ENCODE measurements at places on chromosomes 7 and 10.

GRCh38 chr7:41002741-41003610 lies 699.9 kb downstream of the INHBA start:
- DNase-seq, result peak; percentile 61

- DNase-seq, result no peak
Observed at GRCh38 chr10:58318346-58318745, 16.5 kb upstream of the UBE2D1 start.

- peak; percentile 15 for DNase-seq
Observed at GRCh38 chr10:119189811-119190282, 11.2 kb upstream of the PRDX3 start.

DNA sequence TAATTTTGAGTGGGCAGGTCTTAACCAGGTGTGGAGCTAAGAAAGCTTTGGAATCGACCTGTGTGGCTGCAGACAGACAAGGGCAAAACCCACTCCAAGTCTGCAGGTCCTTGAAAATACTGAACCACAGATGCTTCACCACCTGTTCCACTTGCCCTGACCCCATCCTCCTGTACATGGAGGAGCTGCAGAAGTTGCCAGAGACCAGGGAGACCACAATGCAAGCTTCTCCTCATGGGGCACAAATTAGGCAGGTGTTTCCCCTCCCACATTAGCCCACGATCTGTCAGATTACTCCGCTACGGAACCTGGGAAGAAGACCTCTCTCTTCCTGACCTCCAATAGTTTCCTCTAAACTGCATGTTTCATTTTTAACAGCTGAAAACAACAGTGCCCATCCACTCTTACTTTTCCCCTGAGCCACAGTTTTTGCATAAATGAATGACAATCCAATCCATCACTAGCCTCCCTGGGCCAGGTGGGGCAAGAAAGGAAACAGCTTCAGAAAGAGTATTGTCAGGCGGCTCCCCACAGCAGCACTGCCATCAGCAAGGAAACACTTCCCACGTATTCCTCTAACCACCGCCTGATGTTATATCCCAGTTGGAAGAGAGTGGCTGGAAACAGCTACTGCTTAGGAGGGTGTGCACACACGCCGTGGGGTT lies 141.6 kb downstream of the PRKAG2 start:
- no peak for DNase-seq

GRCh38 chr7:85765698-85766298 lies 578.9 kb upstream of the SEMA3D start:
- DNase-seq, result no peak

DNA sequence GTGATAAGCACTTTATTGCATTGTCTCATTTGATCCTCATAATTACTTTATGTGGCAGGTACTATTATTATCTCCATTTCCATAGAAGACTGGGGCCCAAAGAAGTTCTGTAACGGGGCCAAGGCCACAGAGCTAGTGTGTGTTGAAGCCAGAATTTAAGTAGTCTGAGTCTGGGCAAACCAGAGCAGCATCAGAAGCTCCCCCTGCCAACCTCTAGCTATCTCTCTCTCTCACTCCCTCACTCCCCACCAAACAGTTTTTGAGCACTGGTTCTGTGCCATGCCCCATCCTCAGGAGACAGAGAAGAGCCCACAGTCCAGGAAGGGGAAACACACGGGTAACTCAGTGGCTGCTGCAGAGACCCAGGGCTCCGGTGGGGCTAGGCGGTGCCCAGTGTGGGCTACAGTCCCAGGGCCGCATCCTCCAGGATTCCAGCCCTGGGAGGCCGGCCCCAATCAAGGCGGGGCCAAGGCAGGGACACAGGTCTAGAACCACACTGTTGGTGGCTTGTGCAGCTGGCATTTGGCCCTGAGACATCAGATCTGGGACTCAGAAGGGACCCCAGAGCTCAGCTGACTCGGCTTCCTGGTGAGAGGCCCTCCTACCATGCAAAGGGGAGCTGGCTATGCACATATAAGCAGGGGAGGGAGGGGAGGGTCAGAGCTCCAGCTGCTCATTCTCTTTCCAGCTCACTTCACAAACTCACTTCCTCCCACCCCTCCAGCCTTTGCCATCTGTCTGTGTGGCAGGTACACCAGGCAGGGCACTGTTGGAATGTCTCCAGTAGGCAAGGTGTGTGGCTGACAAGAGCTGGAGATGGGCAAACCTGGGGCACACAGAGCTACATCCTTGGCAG lies 34.4 kb downstream of the COL13A1 start:
- no peak for DNase-seq

DNA sequence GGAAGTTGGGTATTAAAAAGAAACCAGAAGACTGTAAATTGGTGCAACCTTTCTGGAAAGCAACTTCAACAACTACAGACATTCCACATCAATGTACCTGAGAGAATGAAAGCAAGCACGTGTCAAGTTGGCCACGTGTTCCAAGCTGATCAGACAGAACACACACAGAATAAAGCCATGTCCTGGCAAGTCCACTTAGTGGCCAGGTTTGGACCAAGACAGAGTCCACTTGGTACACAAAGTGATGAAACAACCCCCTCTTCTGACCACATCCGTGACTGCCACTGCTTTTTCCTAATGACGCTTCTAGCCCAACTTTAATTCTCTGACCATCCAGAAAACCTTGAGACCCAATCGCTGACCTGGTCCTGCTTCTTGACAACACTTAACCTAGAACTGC lies 109.4 kb downstream of the ABLIM1 start:
- no peak for DNase-seq

- no peak for DNase-seq
Observed at GRCh38 chr7:95441042-95441823, 6.4 kb upstream of the PON2 start.

DNA sequence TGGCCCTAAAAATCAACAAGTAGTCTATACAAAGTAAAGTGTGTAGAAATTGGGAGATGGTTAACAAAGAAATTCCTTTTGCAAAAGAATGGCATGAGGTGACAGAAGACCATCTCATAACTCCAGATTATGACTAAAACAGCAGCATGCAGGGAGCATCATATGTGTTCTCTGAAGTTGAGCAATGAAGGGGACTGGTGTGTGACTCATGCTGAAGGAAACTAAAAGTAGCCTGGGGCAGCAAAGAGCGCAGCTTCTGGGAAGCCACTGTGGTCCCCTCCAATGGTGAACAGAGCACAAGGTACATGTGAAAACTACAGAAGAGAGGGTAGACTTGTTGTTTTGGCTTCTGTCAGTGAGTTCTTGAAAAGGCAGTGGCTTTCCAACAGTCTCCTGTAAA lies 133.4 kb downstream of the MACC1 start:
- DNase-seq, result peak; percentile 70

- DNase-seq, result peak; percentile 39
Observed at GRCh38 chr7:137895301-137896221, 48.8 kb upstream of the DGKI start.

GRCh38 chr7:135708041-135708440 lies 19.9 kb downstream of the SLC13A4 start:
- DNase-seq, result no peak

GRCh38 chr10:124296121-124296812 lies 122.5 kb downstream of the OAT start:
- DNase-seq, result no peak

GRCh38 chr10:123842692-123843385 lies 48.8 kb downstream of the CPXM2 start:
- DNase-seq, result no peak

DNA sequence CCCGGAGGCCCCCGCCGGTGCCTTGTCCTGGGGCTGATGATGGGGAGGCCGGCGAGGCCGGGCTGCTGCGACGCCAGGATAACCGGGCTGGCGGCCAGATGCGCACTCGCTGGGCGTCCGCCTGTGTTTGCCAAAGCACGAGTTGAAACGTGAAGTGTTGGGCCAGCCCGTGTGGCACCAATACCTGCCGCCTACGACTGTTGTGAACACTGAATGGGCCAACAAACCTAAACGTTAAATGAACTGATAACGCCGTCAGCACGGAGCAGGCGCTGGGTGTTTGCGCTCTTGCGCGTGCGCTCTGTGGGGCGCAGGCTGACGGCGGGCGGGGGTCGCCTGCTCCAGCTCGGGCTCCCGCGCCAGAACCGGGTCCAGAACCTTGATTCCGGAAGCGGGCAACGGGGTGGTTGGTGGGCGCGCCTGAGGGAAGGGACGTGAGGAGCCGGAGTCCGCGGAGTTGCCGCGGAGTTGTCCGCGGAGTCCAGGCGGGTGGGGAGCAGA lies 658 bp downstream of the CYP2E1 start:
- DNase-seq, result no peak

GRCh38 chr7:150928541-150928940 lies 49.6 kb downstream of the KCNH2 start:
- no peak for DNase-seq

- peak; percentile 25 for DNase-seq
Observed at GRCh38 chr7:50393547-50394252, 56.5 kb downstream of the FIGNL1 start.

GRCh38 chr10:36675458-36675880 lies 449.9 kb upstream of the ANKRD30A start:
- DNase-seq, result no peak

- DNase-seq, result peak; percentile 69
Observed at GRCh38 chr7:39069896-39070881, 92.5 kb downstream of the POU6F2 start.

DNA sequence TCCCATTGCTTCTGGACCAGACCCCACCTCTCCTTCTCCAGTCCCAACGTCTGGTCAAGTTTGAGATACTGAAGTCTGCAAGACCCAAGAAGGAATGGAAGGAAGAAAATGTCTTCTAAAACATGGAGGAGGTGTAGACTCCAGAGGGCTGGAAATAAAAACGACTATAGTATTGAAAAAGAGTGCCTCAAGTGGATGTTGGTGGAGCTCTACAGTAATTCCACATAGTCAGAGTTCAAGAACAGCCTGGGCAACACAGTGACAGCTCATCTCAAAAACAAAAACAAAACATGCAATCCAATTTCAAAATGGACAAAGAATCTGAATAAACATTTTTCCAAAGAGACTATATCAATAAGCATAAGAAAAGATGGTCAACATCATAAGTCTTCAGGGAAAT lies 2.3 kb upstream of the PCGF6 start:
- no peak for DNase-seq

GRCh38 chr7:155194382-155195140 lies 103.1 kb upstream of the INSIG1 start:
- no peak for DNase-seq
